ENCODE measurements at places on chromosomes 1 and 21.

- DNase-seq = no peak
Measured at GRCh38 chr1:10794724-10795275, 1.6 kb downstream of the CASZ1 start.

DNA sequence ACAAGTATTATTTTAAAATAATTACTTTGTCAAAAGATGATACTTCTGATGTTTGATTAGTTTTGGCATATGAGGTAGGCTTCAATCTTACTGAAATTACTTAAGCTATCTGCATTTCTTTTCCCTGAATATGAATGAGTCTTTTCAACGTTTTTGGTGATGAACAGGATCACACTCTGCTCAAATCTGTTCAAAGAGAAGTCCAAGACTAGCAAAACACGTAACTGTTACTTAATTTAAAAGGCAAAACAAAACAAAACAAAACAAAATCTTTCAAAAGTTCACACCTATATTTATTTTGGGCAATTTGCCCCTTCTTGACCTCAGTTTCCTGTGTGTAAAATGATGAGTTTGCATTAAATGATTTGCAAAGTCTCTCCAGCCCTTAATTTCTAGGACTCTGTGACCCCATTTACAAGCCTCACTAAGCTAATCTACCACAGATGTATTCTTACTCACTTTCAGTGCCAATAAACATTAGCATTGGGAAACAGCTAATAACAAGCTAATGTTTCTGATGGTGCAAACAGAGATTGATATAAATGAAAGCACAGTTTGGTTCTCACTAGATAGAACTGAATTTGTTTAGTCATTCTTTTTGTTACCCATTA is 865.4 kb downstream of the LTN1 start:
- no peak for DNase-seq

- no peak for DNase-seq
Measured at GRCh38 chr1:115325874-115326273, 12.2 kb downstream of the NGF start.

- DNase-seq = no peak
Measured at GRCh38 chr1:200228486-200228885, 181.3 kb downstream of the ZNF281 start.

GRCh38 chr1:5910666-5911065 is 81.6 kb downstream of the NPHP4 start:
- no peak for DNase-seq

DNA sequence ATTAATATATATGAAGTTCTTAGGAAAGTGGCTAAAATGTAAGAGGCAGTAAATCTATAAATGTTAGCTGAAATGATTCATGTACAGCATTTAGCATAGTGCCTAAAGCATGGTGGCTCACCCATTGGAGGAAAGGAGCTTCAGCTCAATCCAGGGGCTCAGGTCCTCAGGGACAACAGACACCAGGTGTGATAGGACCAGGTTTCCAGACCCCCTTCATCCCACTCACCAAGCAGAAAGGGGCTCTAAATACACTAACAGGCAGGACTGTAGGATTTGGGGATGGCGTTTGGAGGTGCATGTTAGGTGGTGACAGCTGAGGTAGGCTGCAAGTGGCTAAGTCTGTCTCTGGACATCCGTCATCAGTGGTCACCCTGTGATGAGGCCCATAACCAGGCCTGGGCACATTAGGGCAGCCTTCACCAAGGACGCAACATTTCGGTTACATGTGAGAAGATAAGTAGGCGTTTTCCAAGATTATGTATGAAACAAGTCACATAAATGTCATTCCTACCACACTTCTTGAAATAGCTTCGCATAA is 233.1 kb downstream of the C1orf94 start:
- no peak for DNase-seq

GRCh38 chr1:5349526-5349925 is 642.7 kb downstream of the NPHP4 start:
- DNase-seq = no peak

DNA sequence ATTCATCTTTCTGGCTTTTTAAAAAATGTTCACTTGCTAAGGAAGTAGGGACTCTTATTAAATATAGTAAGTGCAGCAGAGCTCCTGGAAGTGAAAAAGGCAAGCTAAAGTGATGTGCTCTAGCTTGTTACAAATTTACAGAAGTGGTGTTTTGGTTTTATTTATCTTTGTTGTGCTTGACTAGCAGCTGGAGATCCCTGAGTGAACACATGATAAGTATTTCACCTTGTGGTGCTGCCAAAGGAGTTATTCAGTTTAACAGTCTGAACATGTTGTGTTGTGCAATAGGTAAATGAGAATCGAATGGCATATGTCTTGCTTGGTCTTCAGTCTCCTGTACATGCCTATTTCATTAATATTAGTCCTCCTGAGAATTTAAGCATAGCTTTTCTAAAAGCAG is 315.7 kb downstream of the TPR start:
- no peak for DNase-seq

DNA sequence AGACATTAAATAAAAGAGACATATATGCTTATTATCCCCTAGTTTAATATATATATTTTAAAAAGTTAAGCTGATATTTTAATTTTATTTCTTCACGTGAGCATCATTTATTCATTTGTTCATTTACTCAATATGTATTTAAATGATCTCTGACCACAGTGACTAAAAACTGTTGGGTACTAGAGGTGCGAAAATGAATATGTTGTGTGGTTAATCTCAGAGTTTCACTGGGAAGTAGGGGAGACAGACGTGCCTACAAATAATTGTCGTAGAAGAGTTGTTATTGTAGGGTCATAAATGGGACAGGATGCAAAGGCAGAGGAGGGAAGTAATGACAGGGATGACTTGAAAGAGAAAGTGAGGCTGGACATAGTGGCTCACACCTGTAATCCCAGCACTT is 213.0 kb upstream of the CACYBP start:
- DNase-seq = no peak

DNA sequence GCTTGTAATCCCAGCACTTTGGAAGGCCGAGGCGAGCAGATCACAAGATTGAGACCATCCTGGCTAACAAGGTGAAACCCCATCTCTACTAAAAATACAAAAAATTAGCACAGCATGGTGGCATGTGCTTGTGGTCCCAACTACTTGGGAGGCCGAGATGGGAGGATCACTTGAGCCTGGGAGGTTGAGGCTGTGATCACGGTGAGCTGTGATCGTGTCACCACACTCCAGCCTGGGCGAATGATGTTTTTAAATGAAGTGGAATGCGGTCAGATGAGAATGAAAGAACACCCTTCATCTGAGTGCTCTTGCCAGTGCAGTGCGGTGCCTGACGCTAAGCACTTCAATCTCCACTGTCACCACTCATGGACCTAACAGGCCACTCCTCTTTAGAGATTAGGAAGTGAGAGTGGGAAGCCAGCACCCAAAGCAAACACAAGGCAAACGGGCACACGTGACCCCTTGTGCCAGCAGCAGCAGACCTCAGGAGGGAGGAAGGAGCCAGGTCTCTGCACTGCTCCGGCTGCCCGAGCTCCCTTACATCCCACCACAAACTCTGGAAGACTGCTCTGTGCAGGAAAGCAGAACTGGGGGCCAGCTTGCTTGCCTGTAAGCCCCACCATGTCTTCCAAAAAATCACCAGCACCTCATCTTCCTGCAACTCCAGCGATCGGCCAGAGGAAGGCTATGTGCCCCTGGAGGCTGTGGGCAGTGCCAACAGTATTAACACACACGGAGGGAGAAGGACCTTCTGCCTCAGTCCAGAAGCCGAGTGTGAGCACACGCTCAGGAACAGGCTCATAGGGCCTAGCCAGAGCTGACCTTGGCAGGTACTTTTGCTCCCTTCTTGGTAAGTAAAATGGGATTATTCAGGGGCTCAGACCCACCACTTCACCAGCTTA is 9.7 kb downstream of the CTNNBIP1 start:
- DNase-seq = no peak

DNA sequence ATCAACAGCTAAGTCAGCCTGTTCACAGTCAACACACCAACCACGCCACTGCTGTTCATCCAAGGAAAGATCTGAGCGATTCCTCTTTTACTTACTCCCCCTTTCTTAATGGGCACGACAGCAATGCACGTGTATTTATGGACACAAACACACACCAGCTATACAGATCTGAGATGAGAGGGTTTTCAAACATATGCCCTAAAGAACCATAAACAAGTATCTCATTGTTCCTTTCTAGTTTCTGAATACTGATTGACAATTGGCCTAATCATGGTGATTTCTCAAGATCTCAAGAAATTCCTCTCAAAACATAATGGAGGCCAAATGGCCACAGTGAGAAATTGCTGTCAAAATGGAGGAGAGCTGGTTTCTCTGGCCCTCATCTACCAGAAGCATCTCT is 18.0 kb downstream of the TOR3A start:
- no peak for DNase-seq

GRCh38 chr21:33299181-33299752 is 25.5 kb upstream of the IFNAR1 start:
- no peak for DNase-seq

DNA sequence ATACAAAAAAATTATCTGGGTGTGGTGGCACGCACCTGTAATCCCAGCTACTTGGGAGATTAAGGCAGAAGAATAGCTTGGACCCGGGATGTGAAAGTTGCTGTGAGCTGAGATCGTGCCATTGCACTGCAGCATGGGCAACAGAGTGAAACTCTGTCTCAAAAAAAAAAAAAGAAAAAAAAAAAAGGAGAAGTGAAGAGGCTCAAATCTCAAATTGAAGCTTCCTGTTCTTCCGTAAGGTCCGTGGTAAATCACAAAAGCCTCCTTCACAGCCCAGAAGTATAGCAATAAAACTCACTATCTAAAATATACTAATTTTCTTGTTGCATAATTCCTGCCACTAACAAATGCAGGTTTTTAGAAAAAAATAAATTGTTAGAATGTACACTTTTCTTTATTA is 498.2 kb upstream of the BRINP3 start:
- no peak for DNase-seq

DNA sequence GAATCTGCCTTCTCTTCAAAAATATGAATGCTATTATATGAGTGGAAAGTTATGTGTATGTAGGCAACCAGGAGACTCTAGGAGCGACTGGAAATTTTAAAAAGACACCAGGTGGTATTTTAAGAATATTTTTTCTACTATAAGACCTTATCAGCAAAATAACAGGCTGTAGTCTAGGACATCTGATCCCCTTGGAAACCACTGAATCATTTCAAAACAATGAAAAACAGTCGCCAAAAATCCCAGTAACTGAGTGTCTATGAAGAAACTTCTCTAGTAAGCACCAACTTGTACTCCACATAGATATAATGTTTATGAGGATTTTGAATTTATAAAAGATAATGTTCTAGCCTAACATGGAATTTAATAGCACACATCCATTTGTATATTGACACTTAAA is 358.5 kb downstream of the GPATCH2 start:
- DNase-seq = no peak

GRCh38 chr1:174110053-174110452 is 49.3 kb upstream of the RABGAP1L start:
- DNase-seq = no peak

DNA sequence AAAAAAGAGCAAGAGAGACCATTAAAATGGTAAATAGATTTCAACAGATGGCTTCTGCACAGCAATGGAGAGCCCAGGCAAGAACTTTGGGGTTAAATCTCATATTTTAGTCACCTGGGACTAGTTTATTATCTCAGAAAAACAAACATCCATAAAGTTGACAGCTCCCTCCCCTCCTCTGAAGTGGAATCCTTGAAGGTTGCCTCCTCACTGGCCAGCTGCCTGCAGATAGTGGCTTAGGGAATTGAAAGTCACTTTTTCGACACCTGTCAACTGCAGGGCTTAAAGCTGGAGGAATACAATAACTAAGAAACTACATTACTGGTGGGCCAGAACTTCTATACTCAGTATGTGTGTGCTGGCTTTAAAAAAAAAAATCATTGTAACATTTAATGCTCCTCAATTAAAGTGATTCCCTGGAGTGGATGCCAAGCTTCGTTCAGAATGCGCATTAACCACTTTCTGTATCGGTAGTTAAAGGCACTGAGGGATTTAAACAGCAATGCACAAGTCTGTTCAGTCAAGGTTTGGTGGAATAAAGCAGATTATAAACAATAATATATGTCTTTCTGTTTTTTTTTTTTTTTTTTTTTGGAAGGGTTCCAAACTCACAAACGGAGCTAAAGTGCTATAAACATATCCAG is 52.5 kb downstream of the LHX4 start:
- no peak for DNase-seq

DNA sequence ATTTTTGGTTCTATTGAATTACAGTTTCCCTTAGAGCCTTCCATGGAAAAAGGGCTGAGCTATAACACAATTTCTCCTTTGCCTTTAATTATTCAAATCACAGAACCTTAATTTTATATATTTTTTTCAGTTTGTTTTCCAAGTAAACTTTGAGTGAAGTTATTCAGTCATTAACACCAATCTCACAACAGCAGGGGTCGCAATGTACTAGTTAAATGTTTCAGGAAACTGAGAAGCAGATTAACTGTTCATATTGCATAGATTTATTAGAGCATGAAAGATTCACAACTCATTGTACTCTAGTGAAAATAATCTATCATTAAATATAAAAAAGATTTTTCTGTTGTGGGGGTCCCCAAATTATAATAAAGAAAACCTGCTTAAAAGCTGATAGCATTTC is 64.1 kb downstream of the KIFAP3 start:
- DNase-seq = no peak

DNA sequence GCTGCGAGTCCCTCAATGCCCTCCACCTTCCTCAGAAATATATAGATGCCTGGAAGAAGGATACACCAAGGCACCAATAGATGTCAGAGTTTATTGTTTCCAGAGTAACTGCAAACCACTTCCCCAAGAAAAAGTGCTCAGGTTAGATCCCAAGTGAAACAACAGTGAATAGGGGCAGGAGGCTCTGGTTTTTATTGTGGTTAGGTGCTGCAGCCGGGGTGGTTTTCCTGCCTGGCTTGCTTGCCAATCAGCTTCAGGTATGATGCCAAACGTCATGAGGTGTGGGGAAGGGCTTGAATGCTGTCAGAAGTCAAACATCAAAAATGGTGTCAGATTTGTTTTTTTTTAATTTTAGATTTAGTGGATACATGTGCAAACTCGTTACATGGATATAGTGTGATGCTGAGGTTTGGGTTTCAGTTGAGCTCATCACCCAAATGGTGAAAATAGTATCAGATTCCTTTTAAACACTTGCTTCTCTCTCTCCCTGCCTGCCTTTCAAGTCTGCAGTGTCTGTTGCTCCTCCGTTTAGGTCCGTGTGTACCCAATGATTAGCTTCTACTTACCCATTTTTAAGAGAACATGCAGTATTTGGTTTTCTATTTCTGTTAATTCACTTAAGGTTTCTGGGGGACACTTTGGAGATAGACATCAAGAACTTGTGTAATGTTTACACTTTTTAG is 1317.0 kb downstream of the MRPL39 start:
- DNase-seq = no peak

GRCh38 chr1:206491616-206492015 is 15.7 kb upstream of the RASSF5 start:
- DNase-seq = no peak
